ENCODE measurements at places on chromosomes 12 and 14.

DNA sequence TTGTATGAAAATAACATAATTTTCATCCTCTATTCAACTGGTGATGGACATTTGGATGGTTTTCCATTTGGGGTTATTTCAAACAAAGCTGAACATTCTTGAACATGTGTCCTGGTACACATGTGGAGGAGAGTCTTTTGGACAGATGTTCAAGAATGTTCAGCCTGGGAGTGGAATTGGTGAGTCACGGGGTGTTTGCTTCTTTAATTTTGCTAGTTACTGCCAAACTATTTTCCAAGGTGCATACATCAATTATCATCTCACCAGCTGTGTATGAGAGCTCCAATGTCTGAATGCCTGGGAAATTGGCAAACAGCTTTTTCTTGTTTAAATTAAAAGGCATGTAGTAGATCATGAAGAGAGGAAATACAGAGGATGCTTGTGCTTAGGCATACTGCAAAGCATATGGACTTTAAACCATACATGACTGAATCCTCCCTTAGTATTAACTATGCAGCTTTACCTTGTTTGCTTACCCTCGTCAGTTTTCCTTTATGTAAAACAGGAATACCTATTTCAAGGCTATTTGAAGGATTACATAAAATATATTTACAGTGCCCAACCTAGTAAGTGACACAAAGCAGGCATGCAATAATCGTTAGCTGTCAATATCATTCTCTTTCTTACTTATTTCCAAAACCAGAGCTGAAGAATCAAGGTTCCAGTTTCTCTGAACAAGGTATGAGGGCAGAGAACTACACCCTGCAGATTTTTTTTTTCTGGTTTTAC is 152.1 kb downstream of the ITPR2 start:
- DNase-seq, result no peak

GRCh38 chr14:95068080-95068479 is 89.2 kb downstream of the DICER1 start:
- DNase-seq, result no peak

GRCh38 chr14:35929186-35929585 is 103.0 kb downstream of the BRMS1L start:
- no peak for DNase-seq

GRCh38 chr14:24364841-24365240 is 3.1 kb upstream of the NFATC4 start:
- no peak for DNase-seq

- DNase-seq, result no peak
These were observed 194.5 kb downstream of the DPF3 start for GRCh38 chr14:72699443-72699842.

DNA sequence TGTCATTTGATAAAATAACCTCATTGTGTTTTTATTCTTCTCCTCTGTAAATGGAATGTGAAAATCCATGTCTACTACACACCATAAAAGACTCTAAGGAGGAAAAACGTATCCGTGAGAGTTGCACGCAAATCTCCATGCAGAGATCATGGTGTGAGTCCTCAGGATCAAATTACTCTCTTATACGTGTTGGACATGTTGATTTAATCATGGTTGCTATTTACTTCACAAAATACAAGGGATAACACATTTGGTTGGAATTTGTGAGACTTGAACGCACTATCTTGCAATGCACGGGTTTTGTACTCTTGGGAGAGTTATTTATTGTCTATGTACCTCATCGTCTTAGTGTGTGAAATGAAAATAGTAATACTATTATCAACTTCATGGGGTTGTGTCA is 128.0 kb upstream of the RASSF8 start:
- DNase-seq, result no peak

- no peak for DNase-seq
These were observed 933.7 kb downstream of the GALC start for GRCh38 chr14:87059060-87059839.

DNA sequence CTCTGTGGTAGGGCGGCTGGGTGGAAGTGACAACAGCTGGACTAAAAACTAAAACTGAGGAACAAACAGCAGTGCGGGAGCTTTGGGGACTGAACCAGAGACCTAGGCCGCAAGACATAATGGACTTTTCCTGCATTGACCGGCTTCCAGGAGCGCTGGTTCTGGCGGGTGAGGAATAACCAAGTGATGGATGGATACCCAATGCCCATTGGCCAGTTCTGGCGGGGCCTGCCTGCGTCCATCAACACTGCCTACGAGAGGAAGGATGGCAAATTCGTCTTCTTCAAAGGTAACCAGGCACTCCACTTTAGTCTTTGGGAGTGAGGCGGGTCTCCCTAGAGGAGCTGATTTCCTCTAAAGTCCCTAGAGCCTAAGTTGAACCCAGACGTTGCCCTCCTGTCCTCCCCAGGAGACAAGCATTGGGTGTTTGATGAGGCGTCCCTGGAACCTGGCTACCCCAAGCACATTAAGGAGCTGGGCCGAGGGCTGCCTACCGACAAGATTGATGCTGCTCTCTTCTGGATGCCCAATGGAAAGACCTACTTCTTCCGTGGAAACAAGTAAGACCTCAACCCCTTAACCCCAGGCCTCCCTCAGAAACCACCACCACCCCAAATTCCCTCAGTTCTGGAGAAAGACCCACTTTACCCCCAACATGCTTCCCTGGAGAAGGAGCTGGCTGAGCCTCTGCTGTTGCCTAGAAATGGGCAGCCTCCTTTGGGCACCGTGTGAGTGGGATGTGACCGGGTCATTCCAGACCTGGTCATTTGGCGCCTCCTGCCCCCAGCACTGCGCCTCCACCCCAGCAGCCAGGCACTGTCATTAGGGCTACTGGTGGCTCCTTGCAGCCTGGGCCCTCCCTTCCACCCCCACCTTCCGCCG is 8.1 kb downstream of the MMP14 start:
- no peak for DNase-seq

DNA sequence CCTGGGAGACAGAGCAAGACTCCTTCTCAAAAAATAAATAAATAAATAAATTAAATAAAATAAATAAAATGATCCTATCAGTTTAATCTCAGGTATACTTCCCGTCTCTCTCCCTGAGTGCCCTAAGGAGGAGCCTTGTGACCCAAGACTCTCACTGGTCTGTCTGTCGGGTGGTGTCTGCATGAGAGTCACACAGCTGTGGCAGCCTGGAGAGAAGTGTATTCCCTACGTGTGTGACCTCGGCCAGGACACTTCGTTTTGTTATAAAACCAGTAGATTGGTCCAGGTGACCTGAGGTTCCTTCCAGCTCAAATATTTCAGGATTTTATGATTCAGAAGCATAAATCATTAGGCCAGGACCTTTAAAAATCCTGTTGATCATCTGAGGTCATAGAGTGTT is 4.8 kb downstream of the SYNE3 start:
- DNase-seq, result no peak

GRCh38 chr14:75450381-75451276 is 22.8 kb downstream of the JDP2 start:
- DNase-seq, result no peak

DNA sequence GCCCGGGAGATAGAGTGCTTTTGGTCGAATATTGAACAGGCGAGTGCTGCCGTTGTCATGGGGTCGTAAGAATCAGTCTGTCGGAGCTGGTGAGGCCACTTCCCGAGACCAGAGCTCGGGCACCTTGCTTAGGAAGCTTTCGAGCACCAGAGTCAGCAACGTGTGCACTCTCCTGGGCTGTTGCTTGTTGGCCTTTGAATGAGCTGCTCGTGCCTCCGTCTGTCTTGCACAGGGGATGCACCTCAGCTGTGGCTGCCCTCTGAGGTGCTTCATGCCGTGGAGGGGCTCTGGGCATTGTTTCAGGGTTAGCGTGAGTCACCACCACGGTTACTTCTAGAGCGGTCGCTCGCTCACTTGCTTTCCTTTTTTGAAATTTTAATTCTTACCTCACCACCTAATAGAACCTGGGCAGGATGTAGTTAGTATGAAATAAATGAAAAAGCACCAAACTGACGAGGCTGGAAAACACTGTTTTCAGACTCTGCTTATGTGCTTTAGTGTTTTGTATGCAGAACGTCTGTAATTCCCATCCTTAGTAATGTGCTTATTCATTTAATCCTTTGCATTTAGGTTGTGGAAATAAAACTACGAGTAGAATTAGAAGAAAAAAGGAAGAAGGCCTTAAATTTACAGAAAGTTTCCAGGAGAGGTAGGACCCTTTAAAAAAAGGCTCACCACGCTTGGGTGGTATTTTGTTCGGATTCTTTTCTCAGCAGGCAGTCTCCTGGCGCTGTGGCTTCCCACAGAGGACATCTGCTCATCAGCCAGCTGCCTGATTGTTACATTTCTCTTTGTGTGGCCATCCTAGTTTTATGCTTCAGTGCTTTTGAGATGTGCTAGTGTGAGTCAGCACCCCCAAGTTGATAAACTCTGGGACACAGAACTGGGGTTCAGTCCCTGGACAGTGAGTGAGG is 40.6 kb downstream of the EP400 start:
- no peak for DNase-seq

DNA sequence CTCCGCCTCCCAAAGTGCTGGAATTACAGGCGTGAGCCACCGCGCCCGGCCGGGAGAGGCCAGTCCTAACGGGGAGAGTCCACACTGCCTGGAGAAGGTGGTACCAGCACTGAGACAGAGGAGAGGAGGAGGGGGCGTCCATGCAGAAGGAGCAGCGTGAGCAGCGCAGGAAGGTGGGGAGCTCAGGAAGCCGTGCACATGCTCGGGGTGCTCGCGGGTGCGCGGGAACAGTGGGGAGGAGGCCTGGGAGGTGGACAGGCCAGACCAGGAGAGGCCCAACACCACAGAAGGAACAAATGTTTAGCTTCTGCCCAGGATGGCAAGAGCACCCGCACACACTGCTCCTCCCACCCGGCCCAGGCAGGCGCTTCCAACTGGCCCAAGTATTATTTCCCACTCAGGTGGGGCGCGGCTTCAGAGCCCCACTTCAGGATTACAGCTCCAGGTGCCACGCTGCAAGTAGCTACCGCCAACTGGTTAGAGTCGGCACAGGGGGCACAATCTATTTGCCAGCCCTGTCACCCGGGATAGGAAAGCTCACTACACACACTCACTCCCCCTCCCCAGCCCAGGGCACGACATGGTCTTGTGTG is 80.8 kb upstream of the BCL11B start:
- DNase-seq, result no peak

- no peak for DNase-seq
These were observed 391.9 kb upstream of the ATP2B1 start for GRCh38 chr12:90100579-90100978.

GRCh38 chr12:130879212-130879686 is 7.4 kb downstream of the RAN start:
- no peak for DNase-seq

- DNase-seq, result no peak
These were observed 7.5 kb upstream of the PAX9 start for GRCh38 chr14:36653962-36654793.

GRCh38 chr12:3925621-3926020 is 52.4 kb upstream of the PARP11 start:
- no peak for DNase-seq

DNA sequence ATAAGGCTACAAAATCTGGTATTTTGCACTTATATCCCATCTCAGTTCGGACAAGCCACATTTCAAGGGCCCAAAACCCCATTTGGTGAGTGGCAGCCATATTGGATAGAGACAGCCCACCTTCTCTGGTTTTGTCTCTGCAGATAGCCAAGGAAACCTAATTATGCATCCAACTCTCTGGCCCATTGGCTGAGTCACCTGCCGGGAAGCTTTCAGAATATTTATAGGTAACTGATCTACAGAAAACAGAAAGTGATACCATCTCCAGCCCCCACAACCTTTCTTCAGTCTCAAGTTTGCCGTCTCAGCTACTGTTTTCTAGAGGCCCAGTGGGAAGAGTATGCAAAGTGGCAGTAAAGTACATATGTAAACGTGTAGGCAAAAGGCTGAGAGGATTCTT is 33.7 kb upstream of the PPP1CC start:
- no peak for DNase-seq

DNA sequence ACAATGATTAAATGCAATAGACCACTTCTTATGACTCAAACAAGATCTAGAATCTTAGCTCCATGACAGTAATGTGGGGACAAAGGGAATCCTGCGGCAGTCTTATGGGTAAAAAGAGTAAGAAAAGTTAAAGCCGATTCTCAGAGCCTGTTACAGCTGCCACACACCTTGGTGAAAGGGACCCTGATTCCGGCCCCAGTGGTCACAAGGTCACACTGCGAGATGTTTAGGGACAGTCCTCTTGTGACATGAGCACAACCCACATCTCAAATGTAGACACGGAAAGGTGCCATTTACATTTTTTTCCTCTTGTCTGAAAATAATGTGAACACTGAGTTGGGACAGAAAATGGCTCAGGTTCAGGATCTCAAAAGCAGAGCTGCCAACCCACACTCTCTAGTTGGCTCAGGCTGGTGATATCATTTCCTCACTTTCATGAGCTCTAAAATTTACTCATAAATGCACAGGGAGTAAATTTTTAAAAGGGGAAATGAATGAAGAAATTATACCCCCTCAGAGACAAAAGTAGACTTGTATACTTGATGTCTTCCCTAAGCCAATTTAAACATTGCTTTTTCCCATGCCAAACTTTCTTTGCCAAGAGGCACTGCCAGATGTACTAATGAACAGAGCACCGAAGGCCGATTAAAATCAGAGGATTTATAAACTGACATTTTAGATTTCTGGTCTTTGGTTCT is 113.1 kb upstream of the OVCH1 start:
- DNase-seq, result no peak

- DNase-seq, result no peak
These were observed 130.8 kb downstream of the RTN1 start for GRCh38 chr14:59739794-59740193.

DNA sequence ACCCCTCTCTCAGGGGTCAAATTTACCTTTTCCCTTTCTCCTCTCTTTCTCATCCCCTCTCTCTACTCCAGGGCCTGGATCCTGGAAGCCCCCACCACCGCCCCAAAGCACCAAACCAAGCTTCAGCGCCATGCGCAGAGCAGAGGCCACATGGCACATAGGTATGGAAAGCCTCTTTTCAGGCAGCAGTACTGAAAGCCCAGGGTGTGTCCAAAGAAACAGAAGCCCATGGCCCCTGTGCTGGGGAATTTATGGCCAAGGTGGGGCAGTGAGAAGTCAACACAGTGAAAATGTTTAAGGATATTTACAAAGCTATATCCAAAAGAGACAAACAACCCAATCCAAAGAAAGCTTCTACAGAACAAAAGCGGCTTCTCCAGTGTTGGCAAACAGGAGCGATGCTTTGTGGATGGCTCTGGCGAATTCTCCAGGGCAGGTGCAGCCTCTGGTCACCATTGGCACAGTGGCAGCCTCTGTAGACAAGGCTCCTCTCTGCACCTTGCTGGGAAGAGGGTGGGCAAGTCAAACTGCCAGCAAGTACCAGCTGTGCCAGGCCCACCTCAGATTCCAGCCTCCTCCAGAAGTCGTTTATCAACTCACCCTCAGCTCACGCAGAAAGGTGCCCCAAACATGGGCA is 4.7 kb upstream of the CPNE6 start:
- no peak for DNase-seq

GRCh38 chr12:128408669-128409068 is 141.7 kb downstream of the TMEM132C start:
- no peak for DNase-seq

- DNase-seq, result peak; percentile 18
These were observed 903 bp downstream of the PARPBP start for GRCh38 chr12:102120886-102121285.

DNA sequence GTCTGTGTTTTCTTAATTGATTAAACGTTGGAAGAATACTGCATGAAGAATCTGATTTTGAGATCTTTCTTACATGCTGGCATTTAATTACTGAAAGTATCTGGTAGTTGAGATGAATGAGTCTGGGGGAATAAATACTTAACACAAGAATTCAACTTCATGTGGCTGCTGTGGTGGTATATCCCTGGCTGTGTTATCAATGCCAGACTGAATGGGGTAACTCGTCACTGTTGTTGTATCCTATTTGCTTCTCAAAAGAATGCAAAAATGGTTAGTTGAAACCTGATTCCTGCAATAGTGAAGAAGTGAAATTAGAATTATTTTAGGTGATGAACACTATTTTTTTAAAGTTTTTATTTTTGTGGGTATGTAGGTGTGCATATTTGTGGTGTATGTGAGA is 72.5 kb downstream of the HMGA2 start:
- no peak for DNase-seq
